ENCODE measurements at places on chromosomes 4 and X.
A peak's percentile ranks its signal among the peaks of the same experiment; 100 is the strongest.

GRCh38 chrX:84336646-84337045 is 148.6 kb upstream of the RPS6KA6 start:
- no peak for DNase-seq

DNA sequence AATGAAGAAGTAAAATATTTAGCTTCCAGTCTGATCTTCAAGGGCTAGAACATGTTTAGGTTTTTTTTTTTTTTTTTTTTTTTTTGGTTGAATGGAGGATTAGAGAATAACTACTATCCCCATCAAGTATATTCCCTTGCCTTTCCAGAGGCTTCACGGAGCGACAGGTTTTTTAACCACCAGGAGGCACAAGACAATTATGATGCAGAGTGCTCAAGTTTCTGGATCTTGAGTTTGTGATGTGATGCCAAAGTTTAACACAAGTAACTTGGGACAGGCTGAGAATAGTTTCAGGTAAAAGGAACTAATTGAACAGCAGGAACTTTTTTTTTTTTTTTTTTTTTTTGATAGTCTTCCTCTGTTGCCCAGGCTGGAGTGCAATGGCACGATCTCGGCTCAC is 30.3 kb downstream of the CCNI start:
- no peak for DNase-seq

GRCh38 chr4:83831588-83831987 is 295.7 kb downstream of the GPAT3 start:
- no peak for DNase-seq

DNA sequence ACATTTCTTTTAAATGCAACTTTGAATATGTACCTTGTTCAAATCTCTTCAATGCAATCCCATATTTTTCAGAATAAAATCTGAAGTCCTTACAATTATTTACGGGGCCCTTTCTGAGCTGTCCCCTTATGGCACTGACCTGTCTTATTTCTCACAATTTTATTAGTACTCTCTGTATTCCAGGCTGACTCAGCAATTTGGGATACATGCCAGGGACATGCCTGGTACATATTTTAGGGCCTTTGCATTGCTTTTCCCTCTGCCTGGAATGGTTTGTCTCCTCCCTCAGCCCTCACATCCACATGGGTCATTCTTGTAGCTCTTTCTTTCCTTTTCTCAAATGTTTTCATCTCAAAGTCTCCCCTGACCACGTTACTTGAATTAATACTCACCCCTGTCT is 172.2 kb upstream of the TECRL start:
- no peak for DNase-seq

GRCh38 chrX:1521459-1521956 is 15.5 kb downstream of the P2RY8 start:
- peak; percentile 92 for DNase-seq

DNA sequence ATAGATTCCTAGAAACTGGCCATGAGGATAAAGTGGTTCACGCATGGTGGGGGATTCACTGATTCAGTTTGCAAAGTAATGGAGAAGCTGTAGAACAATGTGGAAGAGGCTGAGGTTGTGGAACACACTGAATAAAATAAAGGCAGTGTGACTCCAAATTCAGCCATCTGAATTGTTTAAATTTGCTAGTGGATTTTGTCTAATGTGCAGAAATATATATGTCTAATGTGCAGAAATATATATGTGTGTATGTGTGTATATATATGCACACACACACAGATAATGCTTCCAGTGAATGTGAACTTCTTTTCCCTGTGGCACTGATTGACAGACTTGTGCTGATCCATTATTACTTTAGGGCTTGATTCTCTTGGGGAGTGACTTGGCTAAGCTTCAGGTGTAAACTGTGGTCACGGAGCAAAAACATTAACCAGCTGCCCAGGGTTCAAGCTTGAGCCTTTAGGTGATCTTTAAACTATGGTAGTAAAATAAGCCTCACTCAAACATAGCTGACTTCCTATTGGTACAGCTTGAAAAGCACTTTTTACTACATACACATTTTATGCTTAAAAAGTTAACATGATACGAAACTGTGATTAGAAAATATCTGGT is 3.5 kb downstream of the STBD1 start:
- DNase-seq, result no peak

- DNase-seq, result no peak
Measured at GRCh38 chr4:78532046-78532445, 19.5 kb upstream of the ANXA3 start.

GRCh38 chrX:68488657-68489056 is 10.2 kb upstream of the YIPF6 start:
- DNase-seq, result no peak

GRCh38 chr4:79987401-79987800 is 85.6 kb downstream of the ANTXR2 start:
- no peak for DNase-seq

GRCh38 chr4:74770226-74770910 is 24.0 kb downstream of the BTC start:
- no peak for DNase-seq

DNA sequence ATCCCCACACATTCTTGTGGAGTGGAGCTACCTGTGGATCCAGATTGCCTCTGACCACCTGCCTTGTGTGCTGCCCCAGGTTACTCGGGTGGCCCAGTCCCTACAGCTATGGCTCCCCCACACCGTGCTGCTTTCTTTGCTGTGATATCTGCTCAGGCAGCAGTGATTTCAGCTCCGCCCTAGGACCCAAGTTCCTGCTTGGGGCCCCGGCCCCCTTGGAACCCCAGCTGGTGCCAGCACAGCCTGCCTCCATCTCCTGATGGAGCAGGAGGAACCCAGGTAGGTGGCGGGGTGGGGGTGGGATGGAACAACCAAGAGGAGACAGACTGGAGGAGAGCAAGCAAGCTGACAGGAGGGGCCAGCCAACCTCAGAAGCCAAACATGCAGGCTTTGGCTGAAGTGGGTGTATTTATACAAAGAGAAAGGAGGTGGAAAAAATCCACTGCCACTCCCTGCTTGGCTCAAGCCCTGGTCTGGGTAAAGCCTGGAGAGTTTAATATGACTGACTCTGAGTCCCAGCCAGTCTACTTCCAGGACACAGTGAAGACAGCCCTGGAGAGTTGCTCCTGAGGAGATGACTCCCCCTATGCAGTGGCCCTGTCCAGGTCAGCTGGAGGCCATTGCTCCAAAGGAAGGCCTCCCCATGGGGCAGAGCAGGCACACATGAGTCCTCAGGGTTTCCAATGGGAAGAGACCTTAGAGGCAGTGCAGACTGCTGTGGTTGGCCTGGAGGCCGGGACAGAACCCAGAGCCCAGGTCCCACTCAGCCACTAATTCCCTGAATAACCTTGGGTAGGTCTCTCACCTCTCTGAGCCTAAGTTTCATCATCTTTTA is 197.1 kb upstream of the MAMLD1 start:
- no peak for DNase-seq

- DNase-seq, result no peak
Measured at GRCh38 chr4:13097971-13098370, 386.2 kb downstream of the RAB28 start.

GRCh38 chr4:159002950-159003349 is 99.9 kb upstream of the RAPGEF2 start:
- no peak for DNase-seq

- DNase-seq, result no peak
Measured at GRCh38 chr4:33711826-33712225, 2532.5 kb downstream of the ARAP2 start.

- peak; percentile 94 for DNase-seq
Measured at GRCh38 chr4:1201851-1202525, 29.6 kb upstream of the SPON2 start.

DNA sequence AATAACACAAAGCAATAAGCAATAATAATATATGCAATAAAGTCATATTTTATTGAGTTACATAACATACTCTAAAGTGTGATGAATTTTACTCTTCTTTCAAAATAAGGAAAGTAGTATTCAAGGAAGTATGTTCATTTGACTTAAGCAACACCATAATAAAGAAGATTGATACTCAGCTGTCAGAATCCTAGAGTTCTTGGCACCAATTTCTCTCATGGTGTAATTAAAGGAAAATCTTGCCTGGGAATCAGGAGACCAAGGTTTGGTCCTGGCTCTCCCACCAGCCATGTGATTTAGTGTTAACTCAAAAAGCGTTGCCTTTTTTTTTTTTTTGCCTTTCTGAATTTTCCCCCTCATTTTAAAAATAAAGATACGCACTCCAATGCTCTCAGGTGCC is 17.1 kb downstream of the MYOZ2 start:
- no peak for DNase-seq

- no peak for DNase-seq
Measured at GRCh38 chr4:127506283-127506682, 126.5 kb upstream of the INTU start.

DNA sequence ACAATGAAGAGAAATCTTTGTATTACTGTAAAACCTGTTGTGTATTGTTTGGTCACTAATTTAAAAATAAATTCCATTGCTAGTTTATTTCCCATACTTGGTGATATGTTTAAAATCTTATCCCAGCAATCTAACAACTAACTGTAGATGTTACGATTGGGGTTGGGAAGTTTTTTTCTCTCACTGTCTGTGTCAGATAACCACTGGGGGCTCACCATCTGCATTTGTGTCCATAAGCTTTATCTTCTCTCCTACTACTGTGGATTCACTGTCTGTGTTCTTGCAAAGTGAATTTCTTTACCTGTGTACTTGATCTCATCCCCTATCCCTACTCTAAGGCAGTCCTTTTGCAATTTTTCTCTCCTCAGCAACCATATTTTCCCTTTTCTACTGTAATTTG is 81.3 kb downstream of the STIM2 start:
- DNase-seq, result no peak

GRCh38 chr4:40283968-40284367 is 51.2 kb upstream of the CHRNA9 start:
- DNase-seq, result no peak
